H9 (cell line): ENCODE measurements at places on chromosomes 12 and 14.

GRCh38 chr12:52010152-52010622 is 3.4 kb downstream of the TAMALIN start:
- no peaks in the 10 kb centered on the region for H3K36me3 ChIP-seq
- H3K27me3 ChIP-seq = peaks cover 16% of the 10 kb centered on the region; the same call in 1 of the 2 replicates
- peaks cover 5% of the 10 kb centered on the region; the same call in 1 of the 2 replicates for H3K4me1 ChIP-seq
- no peak overlapping the region for H3K4me3 ChIP-seq

DNA sequence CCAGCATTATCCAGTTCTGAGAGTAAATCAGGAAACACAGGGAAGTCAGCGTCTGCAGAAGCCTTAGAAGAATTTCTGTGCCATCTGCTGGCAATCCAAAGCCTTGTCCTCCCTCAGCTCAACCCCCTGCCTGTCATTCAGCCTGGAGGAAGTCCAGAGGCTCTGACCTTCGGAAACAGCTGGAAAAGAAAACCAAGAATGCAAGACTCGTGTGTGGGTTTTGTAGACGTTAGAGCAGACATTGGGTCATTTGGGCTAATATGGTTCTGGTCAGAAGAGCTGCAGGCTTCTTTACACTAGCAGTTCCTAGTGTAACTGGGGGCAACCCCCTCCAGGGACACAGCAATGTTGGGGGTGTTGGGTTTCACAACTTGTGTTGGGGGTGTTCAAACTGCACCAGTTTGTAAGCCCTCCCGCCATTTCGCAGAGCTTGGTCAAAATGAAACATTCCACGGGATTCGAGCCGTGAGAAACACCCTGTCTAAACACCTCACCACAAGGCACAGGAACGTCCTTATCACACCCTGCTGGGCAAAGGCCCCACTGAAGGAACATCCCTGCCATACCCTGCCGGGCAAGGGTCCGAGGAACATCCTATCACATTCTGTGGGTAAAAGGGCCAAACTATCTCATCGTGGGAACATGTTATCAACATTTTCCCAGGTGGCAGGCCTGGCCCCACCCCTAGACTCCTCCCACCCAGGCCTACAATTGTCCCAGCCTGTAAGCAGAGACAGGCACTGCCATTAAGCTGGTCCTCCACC is 21.0 kb upstream of the SERPINA4 start:
- no peak overlapping the region for H3K4me3 ChIP-seq
- no peak for DNase-seq
- no peaks in the 10 kb centered on the region for H3K27me3 ChIP-seq
- peaks cover 1% of the 10 kb centered on the region; the same call in 1 of the 2 replicates for H3K4me1 ChIP-seq
- H3K36me3 ChIP-seq = no peaks in the 10 kb centered on the region
- H3K27ac ChIP-seq = no peak overlapping the region

DNA sequence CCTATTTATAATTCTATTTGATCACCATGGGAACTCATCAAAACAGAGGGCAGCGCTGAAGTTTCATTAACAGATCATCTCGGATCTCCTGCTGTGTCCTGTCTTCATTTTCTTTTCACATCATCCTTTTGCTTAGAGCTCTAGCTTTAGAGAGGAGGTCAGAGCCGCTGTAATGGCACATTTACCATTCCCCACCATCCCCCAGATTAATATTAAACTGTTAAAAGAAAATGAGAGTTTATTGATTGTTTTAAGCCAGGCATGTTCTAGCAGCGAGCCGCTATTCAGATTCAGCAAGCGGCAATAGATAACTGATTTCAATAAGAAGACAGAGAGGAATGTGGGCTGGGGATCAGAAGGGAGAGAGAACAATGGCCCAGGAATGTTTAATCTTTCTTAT is 308.8 kb downstream of the EGLN3 start:
- no peaks in the 10 kb centered on the region for H3K36me3 ChIP-seq
- peak overlapping the region; percentile 48 for H3K4me3 ChIP-seq
- H3K27me3 ChIP-seq = no peaks in the 10 kb centered on the region
- peaks cover 6% of the 10 kb centered on the region; the same call in 1 of the 2 replicates for H3K4me1 ChIP-seq
- H3K27ac ChIP-seq = no peak overlapping the region

DNA sequence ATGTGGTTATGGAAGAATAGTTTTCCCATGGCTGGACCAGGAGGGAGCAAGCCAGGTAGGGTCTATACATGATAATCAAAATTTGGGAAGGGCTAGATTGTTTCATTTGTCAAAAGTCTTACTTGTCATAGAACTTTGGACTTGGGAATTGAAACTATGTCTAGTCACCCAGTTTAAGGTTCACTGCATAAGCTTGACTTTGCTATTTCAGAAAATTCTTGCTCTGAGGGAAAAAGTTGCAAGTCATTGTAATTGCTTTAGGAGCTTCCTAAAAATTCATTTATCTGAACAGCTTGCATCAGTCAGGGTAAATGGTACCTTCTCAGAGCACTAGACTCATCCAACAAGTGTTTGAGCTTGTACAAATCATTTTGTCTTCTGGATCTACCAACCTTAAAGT is 1194.7 kb downstream of the GALC start:
- H3K27ac ChIP-seq = no peak overlapping the region
- no peak for DNase-seq
- H3K36me3 ChIP-seq = no peaks in the 10 kb centered on the region
- H3K27me3 ChIP-seq = no peaks in the 10 kb centered on the region
- H3K4me3 ChIP-seq = no peak overlapping the region

GRCh38 chr12:77131977-77132490 is 66.7 kb upstream of the E2F7 start:
- no peaks in the 10 kb centered on the region for H3K27me3 ChIP-seq
- no peak overlapping the region for H3K27ac ChIP-seq
- H3K36me3 ChIP-seq = no peaks in the 10 kb centered on the region
- no peak for DNase-seq
- H3K4me3 ChIP-seq = no peak overlapping the region

GRCh38 chr12:47094804-47095203 is 15.0 kb upstream of the AMIGO2 start:
- no peaks in the 10 kb centered on the region for H3K4me1 ChIP-seq
- no peaks in the 10 kb centered on the region for H3K36me3 ChIP-seq
- no peak for DNase-seq
- H3K27me3 ChIP-seq = no peaks in the 10 kb centered on the region
- no peak overlapping the region for H3K27ac ChIP-seq

DNA sequence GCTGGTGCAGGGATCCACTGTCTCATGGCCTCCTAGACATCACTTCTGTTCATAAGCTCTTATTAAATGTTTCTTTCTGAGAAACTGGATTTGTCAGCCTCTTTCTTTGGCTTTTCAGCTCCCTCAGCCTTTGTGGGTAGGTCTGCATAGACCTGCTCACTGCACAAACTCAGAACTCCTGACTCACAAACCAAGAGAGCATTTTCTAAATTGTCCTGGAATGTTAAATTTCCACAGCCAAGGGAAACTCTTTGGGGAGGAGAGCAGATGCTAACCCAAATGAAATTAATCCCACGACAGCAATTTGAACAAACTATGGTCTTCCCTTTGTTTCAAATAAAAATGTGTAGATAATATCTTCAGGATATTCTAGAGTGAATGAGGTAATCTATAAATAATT is 19.5 kb upstream of the CERS5 start:
- no peak overlapping the region for H3K27ac ChIP-seq
- no peaks in the 10 kb centered on the region for H3K4me1 ChIP-seq
- peaks cover 5% of the 10 kb centered on the region; the same call in 2 of the 3 replicates for H3K36me3 ChIP-seq
- no peaks in the 10 kb centered on the region for H3K27me3 ChIP-seq
- no peak overlapping the region for H3K4me3 ChIP-seq

DNA sequence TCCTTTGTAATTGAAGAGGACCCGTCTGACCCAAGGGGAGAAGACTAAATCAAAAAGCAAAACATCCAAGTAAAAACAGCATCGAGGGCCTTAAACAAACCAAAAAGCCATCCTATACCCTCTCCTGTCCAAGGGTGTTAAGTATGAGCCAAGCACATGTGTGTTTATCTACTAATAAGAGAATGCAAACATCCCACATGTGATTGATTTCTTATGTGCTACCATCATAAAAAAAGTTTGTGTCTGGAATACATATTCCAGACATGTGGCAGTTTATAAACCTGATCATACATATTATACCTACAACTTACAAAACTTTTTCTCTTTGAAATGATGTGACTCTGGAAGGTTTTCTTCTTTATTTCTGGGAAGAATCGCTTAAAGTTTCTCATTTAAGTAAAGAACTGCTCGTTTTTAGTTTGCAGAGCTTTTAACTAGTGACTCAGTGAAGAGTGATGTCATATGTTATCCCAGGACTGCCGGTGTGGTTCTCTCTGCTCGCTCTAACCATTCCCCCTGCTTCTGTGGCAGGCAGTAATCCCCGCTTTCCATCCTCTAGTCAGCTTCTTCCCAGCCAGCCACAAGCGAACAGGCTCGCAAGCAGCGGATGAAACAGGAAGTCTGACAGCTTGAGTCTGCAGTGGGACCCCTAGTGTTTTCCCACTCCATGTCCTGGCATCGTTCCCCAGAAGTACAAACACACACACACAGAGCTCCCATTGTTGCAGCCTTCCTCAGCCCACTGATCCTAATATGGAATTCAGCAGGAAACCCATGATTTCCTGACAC is 431 bp upstream of the RHOJ start:
- H3K4me1 ChIP-seq = peaks cover 3% of the 10 kb centered on the region; the same call in 1 of the 2 replicates
- no peak overlapping the region for H3K4me3 ChIP-seq
- H3K27ac ChIP-seq = no peak overlapping the region

- H3K4me3 ChIP-seq = no peak overlapping the region
- H3K4me1 ChIP-seq = no peaks in the 10 kb centered on the region
- no peak for DNase-seq
- no peak overlapping the region for H3K27ac ChIP-seq
- no peaks in the 10 kb centered on the region for H3K27me3 ChIP-seq
- H3K36me3 ChIP-seq = no peaks in the 10 kb centered on the region
Measured at GRCh38 chr12:67356380-67356774, 87.2 kb downstream of the CAND1 start.

GRCh38 chr12:78916845-78917480 is 52.4 kb downstream of the SYT1 start:
- no peak overlapping the region for H3K4me3 ChIP-seq
- H3K27ac ChIP-seq = no peak overlapping the region
- H3K36me3 ChIP-seq = no peaks in the 10 kb centered on the region
- H3K4me1 ChIP-seq = peaks cover 2% of the 10 kb centered on the region; the same call in 1 of the 2 replicates

GRCh38 chr12:77494296-77494695 is 336.4 kb upstream of the NAV3 start:
- no peak overlapping the region for H3K4me3 ChIP-seq
- no peaks in the 10 kb centered on the region for H3K27me3 ChIP-seq
- H3K27ac ChIP-seq = no peak overlapping the region

GRCh38 chr12:4288296-4289131 is 15.0 kb downstream of the CCND2 start:
- peaks cover 96% of the 10 kb centered on the region for H3K36me3 ChIP-seq
- H3K4me1 ChIP-seq = no peaks in the 10 kb centered on the region
- no peak overlapping the region for H3K4me3 ChIP-seq
- no peaks in the 10 kb centered on the region for H3K27me3 ChIP-seq

DNA sequence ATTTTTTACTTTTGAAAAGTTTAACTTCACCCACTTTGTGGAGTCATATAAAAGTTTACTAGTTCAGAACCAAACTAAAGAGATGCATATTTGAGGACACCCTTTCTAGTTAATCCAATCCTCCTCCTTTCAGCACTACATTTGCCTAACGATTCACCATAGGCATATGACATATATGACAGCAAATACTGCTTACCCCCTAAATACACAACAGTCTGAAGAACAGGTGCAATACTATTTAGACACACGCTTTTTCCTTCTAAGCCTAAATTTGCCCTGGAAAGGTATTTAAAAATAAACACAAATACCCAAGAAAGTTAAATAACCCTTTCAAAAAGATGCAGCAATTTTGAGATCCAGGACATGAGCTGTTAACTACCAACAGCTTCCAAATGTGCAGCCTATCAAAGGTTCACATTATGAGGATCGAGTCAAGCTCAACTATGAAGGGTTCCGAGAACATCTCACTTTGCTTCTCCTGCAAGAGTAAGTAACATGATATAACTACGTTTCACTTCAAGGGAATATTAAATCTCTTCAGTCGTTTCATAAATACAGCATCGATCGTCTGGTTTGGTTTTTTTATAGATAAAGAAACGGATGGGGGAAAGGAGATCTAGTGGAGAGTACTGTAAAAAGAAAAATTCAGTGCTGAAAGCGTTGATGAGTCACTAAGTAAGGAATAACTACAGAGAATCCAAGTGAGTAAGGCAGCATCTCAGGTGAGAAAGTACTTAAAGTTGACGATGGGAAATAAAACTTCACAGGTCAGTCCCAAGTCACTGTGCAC is 677 bp upstream of the AP4S1 start:
- peak overlapping the region; percentile 74 for H3K4me3 ChIP-seq
- peak overlapping the region; percentile 29 for H3K27ac ChIP-seq
- H3K36me3 ChIP-seq = peaks cover 9% of the 10 kb centered on the region; the same call in 2 of the 3 replicates
- DNase-seq = no peak
- H3K27me3 ChIP-seq = no peaks in the 10 kb centered on the region

- no peak overlapping the region for H3K4me3 ChIP-seq
- no peaks in the 10 kb centered on the region; the same call in 2 of the 3 replicates for H3K36me3 ChIP-seq
- peaks cover 4% of the 10 kb centered on the region; the same call in 1 of the 2 replicates for H3K4me1 ChIP-seq
- DNase-seq = no peak
- no peaks in the 10 kb centered on the region for H3K27me3 ChIP-seq
- H3K27ac ChIP-seq = no peak overlapping the region
Measured at GRCh38 chr12:58384196-58384595, 442.8 kb downstream of the ATP23 start.

- H3K36me3 ChIP-seq = no peaks in the 10 kb centered on the region; the same call in 2 of the 3 replicates
Measured at GRCh38 chr14:72722201-72722785, 171.6 kb downstream of the DPF3 start.

DNA sequence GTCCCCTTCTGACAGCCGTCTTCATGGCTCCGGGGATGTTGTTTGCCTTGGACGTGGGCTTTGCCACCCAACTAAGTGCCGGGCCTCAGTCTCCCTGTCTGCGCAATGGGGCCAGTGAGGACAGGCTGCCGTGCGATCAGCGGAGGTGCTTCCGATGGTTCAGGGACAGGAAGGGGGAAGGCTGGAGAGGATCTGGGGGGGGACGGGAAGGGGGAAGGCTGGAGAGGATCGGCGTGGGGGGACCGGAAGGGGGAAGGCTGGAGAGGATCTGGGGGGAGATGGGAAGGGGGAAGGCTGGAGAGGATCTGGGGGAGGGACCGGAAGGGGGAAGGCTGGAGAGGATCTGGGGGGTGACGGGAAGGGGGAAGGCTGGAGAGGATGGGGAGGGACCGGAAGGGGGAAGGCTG is 3.4 kb downstream of the MMP17 start:
- peak; percentile 28 for DNase-seq
- peak overlapping the region; percentile 78; the same call in 1 of the 3 replicates for H3K4me3 ChIP-seq
- no peaks in the 10 kb centered on the region; the same call in 1 of the 2 replicates for H3K27me3 ChIP-seq
- no peak overlapping the region for H3K27ac ChIP-seq
- H3K4me1 ChIP-seq = no peaks in the 10 kb centered on the region

GRCh38 chr14:71907793-71908515 is 24.3 kb upstream of the RGS6 start:
- no peaks in the 10 kb centered on the region; the same call in 2 of the 3 replicates for H3K36me3 ChIP-seq
- H3K4me1 ChIP-seq = peaks cover 2% of the 10 kb centered on the region; the same call in 1 of the 2 replicates
- no peaks in the 10 kb centered on the region for H3K27me3 ChIP-seq
- no peak overlapping the region for H3K4me3 ChIP-seq

DNA sequence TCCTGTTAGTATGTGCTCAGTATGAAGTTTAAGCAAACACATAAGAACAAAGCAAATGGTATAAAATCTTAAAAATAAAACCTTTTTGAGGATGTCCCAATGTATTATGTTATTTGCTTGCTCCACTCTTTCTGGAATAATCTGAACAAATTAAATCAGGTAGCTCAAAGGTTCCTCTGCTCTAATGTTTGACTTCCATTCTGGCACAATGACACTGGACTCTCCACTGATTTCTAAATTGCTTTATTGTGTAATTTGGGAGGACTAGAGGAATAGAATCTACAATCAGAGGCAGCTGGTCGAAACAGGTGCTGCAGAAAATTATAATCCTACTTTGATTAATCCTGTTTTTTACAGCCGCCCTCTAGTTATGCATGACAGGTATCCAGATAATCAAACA is 523.7 kb upstream of the FOXG1 start:
- DNase-seq = no peak
- H3K36me3 ChIP-seq = peaks cover 1% of the 10 kb centered on the region; the same call in 2 of the 3 replicates
- H3K4me3 ChIP-seq = no peak overlapping the region
- no peak overlapping the region for H3K27ac ChIP-seq
